ENCODE measurements at places on chromosomes 3 and 15.

- DNase-seq, result no peak
Measured at GRCh38 chr3:128448491-128448890, 18.2 kb downstream of the DNAJB8 start.

GRCh38 chr3:4493941-4494894 lies 1.1 kb downstream of the ITPR1 start:
- no peak for DNase-seq

DNA sequence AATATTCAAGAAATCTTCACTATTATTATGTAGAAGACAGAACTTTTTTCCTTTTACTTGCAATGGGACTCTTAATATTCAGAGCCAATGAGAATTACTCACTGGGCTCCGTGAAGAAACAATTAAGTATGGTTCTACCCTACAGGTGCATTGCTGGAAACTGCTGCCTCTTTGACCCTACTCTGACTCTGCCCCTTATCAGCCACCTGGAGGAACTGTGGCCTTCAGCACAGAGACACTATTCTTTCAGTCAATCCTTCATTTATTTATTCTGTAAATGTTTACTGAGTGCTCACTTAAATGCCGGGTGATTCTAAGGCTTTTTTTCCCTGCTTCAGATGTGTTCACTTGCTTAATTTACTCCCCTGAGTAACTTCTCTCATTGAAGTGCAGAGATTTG lies 163.2 kb downstream of the SYNPR start:
- no peak for DNase-seq

- no peak for DNase-seq
Measured at GRCh38 chr3:31423482-31423881, 109.2 kb upstream of the STT3B start.

DNA sequence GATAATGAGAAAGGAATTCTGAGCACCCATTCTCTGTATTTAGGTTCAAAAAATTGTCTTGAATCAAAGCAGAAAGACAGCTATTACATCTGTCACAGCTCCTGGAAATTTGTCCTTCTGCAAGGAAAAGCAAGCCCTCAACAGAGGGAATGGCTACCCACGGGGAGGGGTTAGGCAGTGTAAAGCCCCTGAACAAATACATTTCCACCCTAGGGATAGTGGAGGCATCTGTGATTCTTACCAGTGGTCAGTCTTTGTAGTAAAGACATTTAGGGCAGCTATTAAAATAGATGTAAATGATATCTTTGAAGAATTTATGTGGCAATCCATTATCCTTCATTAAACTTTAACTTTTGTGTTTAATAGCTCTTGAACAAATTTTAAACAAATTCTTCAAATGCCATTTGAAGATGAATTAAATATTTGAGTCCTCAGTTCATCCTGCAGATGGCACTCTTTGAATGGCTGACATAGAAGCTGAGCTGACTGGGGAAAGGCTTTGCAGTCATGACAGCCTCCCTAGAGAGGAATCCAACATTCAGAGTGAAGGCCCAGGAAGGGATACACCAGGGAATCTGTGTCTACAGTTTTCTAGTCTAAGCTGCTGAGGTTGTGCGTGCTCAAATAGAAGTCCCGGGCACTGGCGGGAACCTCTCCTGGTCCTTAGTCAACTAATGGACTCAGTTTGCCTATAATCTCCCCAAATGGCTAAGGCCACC lies 359.7 kb upstream of the ROPN1 start:
- no peak for DNase-seq

DNA sequence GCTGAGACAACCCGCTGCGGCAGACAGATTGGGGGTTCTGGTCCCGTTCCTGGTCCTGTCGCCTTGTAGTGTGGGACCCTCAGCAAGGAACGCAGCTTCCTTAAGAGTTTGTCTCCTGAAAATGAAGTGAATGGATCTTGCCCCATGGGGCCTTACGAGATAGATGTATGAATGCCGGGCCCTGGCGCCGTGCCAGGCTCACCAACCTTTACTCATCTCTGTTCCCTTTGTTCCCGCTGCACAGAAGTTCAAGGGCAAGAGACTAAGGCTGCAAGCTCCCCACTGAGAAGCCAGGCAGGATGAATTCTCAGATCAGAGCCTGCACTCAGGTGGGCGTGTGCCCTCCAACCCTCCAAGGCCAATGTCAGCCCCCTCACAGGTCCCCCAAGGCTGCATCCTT lies 162.7 kb upstream of the IQSEC1 start:
- no peak for DNase-seq

GRCh38 chr3:126261037-126261436 lies 80.7 kb upstream of the ALDH1L1 start:
- DNase-seq, result no peak

DNA sequence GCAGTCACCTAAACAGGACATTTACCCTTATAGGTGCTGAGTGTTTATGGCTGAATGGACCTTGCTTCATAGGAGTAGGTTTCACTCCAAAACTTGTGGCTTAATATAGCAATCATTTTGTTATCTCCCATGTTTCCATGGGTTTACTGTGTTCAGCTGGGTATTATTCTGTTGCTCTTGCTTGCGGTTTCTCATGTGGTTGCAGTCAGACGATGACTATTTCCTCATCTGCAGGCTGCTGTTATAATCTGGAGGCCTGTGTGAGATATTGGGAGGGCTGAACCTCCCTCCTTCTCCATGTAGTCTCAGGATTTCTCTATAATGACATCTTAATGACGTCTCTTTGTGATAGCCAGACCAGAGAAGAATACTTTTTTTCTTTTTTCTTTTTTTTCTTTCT lies 98.1 kb downstream of the ZPLD1 start:
- no peak for DNase-seq

- no peak for DNase-seq
Measured at GRCh38 chr15:55627730-55628368, 39.7 kb upstream of the PYGO1 start.

DNA sequence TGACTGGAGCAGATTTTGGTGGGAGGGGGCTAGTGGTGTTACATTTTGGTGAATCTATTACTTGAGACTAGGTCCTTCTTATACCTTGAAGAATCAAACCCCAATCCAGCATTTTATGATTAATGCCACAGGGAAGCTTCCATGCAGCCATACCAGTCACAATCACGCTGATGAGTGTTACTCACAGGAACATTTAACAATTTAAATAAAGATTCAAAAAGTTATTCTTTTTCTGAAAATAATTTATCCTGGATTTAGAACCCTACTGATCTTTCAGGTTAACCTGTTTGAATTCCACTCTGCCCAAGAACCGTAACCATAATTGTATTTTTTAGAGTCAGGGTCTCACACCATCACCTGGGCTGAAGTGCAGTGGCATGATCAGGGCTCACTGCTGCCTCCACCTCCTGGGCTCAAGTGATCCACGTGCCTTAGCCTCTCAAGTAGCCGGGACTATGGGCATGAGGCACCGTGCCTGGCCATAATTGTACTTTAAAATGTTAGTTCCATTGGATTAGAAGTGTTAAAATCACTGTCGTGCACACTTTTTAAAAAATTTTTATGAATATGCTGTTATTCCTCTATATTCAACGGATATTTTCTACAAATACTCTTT lies 929 bp upstream of the MTMR10 start:
- DNase-seq, result no peak

DNA sequence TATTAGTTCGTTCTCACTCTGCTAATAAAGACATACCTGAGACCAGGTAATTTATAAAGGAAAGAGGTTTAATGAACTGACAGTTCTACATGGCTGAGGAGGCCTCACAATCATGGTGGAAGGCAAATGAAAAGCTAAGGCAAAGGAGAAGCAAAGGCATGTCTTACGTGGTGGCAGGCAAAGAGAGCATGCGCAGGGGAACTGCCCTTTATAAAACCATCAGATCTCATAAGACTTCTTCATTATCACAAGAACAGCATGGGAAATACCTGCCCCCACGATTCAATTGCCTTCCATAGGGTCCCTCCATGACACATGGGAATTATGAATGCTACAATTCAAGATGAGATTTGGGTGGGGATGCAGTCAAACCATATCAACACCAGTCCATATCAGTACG lies 133.5 kb downstream of the ZNF621 start:
- DNase-seq, result no peak

GRCh38 chr15:41269887-41270286 lies 38.8 kb downstream of the CHP1 start:
- DNase-seq, result no peak

DNA sequence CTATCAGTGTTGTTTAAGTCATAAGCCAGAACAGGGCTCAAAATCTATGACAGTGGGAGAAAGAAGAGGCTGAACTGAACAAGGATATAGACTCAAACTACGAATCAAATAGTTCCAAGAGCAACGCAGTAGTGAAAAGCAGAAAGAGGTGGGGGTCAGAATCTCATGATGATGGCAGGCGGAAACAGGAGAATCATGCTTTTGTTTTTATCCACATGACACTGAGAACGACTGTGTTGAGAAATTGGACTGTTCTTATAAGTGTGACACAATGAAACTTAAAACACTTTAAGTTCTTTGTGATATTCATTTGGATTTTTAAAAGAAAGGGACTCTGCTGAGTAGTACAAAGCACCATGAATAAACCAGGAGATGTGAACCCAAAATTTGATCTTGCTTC lies 309.4 kb downstream of the ULK4 start:
- DNase-seq, result no peak

GRCh38 chr15:44593042-44593736 lies 56.2 kb downstream of the EIF3J start:
- DNase-seq, result no peak

- DNase-seq, result no peak
Measured at GRCh38 chr3:52004906-52005395, 9.3 kb upstream of the RPL29 start.

- no peak for DNase-seq
Measured at GRCh38 chr3:165233501-165234195, 37.5 kb upstream of the SLITRK3 start.

- DNase-seq, result no peak
Measured at GRCh38 chr3:58062472-58062871, 54.2 kb downstream of the FLNB start.

DNA sequence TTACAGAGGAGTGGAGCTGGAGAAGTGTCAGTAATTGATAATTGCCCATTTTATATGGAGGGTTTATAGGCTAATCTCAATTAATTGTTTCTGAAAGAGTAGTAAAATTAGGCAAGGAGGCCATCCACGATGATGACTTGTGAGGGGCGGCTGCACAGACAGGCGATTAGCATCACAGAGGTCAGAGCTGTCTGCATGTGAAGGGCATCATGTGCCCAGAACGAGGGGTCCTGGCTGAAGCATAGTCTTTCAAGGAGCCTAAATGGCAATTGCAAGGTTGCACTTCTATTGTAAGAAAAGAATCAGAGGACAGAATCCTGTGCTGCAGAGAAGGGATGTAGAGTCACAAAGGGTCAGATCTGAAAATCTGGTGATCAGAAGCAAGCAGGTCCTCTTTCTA lies 196.6 kb downstream of the EBLN2 start:
- no peak for DNase-seq

- no peak for DNase-seq
Measured at GRCh38 chr3:178440043-178440442, 96.2 kb upstream of the KCNMB2 start.

DNA sequence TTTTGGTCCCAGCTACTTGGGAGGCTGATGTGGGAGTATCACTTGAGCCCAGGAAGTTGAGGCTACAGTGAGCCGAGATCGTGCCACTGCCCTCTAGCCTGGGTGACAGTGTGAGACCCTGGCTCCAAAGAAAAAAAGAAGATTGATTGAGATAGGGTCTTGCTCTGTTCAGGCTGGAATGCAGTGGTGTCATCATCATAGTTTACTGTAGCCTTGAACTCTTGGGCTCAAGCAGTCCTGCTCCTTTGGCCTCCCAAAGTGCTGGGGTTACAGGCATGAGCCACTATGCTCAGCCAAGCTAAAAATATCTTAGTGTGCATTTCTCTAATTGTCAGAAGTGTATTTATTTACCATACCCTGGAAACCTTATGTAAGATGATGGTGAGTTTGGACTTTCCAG lies 43.9 kb downstream of the IGF1R start:
- DNase-seq, result no peak

DNA sequence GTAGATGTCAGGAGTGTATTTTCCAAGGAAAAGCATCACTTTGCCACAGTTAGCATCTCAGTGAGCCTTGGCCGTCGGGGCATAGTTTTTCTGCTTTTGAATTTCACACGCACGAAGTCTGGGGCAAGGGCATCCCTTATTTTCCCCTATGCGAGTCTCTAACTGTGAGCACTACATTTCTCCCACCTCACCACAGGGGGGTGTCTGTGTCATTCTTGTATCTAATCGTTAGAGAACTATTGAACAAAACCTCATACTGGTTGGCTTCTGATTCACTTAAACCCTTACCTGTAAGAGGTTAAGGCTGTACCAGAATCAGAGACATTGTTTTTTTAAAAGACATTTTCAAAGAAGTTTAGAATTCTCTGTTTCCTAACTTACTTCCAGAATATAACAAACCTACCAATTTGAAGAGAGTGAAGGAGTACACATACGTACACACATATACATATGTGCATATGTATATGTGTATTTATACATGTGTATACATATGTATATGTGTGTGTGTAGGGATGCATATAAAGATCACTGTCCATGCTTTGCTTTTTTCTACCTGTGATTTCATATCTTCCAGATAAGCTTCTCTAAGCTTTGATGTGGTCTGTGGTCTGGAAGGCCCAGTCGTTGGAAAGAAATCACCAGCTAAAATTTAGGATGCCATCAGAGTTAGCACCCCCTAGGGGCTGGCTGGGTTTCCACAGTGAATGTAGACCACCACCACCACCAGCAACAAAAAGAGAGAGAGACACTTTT lies 49.4 kb downstream of the MYZAP start:
- DNase-seq, result no peak

GRCh38 chr3:188176884-188177283 lies 22.9 kb downstream of the LPP start:
- no peak for DNase-seq

- no peak for DNase-seq
Measured at GRCh38 chr15:93451265-93451664, 362.3 kb upstream of the RGMA start.

DNA sequence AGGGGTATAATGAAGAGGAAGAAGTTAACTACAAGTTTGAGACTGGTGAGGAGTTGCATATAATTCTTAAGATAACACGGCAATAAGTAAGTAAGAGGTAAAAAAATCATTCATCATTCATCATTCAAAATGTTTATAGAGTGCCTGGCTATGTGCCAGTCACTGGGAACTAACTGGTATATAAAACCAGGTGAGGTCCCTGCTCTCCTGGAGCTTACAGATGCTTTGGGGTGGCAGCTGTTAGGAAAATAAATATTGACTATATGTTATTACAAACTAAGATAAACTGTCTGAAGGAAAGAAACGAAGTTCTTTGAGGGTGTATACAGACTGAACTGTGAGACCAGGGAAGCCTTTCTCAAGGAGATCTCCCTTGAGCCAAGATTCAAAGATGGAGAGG lies 2.9 kb downstream of the CASR start:
- DNase-seq, result no peak

Data from stimulated activated CD4-positive, alpha-beta T cell treated with anti-CD3 and anti-CD28 coated beads, TNF-alpha, amount 100 ng/mL, for 48 hours (primary cell).